ENCODE measurements at places on chromosomes 3 and 15.

DNA sequence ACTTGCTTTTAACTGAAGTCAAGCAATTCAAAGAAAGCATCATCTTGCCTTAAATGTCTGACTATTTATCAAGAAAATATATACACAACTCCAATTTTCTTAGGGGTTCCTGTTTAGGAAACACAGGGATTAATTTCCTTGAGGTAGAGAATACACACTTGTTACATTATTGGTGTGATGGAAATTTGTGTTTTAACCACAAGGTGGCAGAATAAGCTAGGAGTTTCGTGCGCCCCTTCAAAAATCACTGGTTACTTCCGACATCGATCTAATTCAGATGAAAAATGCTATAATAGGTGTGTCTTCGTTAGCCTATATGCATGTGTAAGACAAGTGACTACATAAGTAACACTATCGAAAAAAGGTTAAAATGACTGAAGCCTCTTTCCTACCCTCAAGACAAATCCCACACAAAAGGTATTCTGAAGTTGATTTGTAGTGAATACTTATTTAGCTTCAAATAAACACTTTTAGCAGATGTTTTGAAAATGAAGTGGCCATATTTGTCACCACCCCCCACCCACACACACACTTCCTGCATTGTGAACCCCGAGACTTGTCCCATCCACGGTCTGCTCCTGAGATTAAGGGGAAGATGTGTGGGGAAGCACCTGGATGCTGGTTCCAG, 246.5 kb downstream of the ROBO1 start:
- no peak for DNase-seq

GRCh38 chr15:82132096-82132495, 86.3 kb upstream of the MEX3B start:
- no peak for DNase-seq

DNA sequence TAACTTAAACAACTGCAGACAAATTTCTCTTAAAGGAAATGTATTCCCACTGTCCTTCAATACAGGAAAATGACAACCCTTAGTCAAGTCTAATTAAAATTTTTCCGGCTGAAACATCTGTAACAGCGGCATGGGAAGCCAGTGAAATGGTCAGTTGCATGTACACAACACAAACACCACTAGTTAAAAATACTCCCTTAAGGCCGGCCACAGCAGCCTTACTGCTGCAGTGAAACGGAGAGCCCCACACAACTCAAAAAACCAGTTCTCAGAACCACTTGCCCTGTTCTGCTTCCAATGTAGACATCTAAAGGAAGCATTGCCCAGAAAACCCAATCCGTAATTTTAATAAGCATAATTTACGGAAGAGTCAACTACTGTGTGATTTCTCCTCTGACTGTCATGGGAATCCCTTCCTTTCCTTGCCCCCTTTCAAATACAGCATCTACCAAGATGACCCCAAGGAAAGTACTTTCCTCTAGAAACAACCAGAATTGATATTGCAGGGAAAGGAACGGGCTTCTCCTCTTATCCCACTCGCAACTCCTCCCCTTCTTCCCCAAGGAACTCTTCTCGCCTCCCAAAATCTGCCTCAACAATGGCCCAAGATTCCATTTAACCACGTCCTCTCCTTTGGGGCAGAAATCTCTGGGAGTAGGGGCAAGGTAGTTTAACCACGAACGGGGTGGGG, 1.6 kb downstream of the FBN1 start:
- DNase-seq = peak; percentile 29

DNA sequence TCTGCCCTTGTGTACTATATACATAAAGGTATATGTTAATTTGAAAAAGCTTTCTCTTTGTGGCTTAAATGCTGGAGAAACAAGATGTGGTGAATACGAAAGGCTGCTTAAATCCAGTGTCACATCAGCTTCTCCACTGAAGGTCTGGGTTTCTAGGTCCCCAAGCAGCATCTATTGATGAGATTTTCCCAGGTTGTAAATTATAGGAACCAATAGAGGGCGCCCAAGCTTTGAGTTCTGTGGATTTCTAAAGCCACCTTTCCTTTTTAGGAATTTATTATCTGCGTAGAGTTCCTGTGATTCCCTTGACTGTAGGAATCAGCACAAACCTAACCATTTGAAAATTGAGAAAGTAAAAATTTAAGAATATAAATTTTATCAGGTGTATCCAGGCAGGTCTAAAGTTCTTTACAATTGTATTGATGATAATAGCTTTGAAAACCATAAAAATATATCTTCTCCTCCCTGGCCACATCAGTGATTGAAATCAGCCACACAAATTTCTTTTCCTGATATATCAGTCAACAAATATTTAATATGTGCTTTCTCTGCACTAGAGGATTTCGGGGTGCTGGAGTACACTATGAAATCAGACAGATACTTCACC, 88.3 kb upstream of the ADAMTSL3 start:
- no peak for DNase-seq

GRCh38 chr3:147210676-147211075, 195.7 kb downstream of the ZIC4 start:
- no peak for DNase-seq

DNA sequence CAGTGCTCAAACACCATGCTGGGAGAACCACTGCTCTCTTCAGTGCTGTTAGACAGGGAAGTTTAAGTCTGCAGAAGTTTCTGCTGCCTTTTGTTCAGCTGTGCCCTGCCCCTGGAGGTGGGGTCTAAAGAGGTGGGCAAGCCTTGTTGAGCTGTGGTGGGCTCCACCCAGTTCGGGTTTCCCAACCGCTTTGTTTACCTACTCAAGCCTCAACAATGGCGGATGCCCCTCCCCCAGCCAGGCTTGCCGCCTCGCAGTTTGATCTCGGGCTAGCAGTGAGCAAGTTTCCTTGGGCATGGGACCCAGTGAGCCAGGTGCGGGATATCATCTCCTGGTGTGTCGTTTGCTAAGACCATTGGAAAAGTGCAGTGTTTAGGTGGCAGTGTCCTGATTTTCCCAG, 670.2 kb upstream of the ALCAM start:
- DNase-seq = no peak

DNA sequence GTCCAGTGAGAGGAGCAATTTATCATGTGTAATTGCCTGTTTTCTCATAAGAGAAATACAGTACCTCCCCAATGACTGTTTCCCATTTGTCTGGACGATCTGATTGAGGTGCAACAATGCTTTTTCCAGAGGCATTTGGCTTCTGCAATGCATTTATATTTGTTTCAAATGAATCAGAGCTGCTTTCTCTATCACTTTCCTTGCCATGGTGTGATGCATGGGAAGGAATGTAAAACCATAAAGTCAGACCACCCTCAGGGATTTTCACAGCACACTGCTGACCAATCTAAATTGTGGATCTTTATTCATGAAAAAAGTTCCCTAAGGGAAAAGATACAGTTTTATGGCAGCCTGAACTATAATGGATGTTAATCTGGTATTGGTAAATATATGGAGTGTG, 333.0 kb downstream of the ZNF385D start:
- no peak for DNase-seq

DNA sequence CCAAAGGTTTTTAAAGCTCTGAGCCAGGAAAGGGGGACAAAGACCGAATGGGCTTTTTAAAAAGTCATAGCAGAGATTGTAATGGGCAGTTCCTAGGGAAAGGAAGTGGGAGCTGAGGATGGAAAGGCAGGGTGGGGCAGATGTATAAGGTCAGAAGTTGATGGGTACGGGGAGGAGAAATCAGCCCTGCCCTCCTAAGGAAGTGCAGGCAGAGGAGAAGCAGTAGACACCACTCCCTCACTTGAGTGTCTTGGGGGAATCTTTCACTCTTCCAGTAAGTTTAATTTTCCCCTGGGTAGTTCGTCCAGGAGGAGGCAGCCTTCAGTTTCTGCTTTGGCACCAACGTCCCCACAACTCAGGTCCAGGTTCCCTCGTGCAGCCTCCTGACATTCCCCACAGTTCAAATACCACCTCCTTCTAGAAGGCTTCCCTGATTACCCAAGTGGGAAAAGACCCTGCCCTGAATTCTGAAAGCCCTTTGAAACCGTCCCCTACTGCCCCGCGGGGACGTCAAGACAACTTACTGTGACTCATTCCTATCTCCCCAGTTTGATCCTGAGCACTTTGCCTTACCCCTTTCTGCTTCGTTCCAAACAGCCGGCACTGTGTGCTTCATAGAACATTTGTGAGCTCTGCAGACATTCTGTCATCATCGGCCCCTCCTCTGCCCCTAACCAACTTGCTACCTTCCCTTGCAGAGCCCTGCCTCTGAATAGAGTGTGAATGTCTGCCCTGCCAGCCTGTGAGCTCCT, 14.3 kb upstream of the SRP14 start:
- no peak for DNase-seq

DNA sequence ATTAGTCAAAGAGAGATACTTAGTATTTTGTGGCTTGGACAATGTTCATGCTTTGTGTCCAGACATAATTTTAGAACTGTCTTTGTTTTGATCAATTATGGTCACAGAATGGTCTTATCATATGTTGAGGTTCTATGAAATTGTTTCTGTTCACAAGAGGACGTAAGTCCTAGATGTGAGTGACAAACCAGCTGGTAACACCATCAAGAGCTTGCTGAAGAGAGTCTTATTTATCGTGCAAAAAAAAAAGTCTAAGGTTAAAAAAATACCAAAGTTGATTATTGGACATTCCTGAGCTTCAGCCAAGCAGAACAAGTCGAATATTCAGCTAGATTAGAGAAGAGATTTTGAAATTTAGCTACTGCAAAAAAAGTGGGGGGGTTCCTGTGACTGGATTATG, 495.9 kb upstream of the NAALADL2 start:
- DNase-seq = no peak

Data from femur (tissue), 1 donor.